CD4-positive, alpha-beta T cell treated with Interleukin-10 for 1 hour (primary cell): ENCODE measurements at places on chromosomes 4 and X.
A peak's percentile ranks its signal among the peaks of the same experiment; 100 is the strongest.

DNA sequence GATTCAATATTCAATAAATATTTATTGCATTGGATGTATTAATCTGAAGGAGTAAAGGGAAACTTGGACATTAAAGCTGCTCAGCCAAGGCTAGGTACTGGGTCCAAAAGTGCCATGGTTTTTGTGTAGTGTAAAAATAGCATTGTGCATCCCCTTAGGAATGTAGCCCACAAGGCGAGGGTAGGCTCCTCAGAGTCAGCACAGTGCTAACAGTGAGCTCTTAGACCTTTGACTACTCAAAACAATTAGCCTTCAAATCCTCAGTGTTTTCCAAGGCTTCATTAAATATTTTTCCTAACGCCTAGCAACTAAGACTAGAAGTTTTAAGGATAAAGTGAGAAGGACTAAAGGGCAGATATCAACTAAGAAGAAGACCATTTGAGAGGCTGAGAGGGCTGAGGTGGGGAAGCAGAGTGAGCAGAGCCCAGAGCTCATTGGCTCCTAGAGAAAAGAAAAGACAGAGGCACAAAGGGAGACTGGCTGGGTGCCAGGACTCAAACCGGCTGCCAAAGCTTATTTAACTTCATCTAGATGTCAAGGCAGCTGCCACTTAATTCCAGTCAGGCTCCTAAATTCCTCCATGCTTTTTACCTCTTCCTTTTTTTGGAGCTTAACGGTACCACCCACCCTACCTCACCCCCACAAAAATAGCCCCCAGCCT is 17.0 kb downstream of the PRKG2 start:
- no peak for DNase-seq

- DNase-seq: no peak
Observed at GRCh38 chr4:85901500-85901899, 426.6 kb downstream of the ARHGAP24 start.

- peak; percentile 62 for DNase-seq
Observed at GRCh38 chrX:71178908-71179307, 34.3 kb downstream of the NLGN3 start.

GRCh38 chr4:102734116-102734515 is 26.7 kb downstream of the MANBA start:
- no peak for DNase-seq

DNA sequence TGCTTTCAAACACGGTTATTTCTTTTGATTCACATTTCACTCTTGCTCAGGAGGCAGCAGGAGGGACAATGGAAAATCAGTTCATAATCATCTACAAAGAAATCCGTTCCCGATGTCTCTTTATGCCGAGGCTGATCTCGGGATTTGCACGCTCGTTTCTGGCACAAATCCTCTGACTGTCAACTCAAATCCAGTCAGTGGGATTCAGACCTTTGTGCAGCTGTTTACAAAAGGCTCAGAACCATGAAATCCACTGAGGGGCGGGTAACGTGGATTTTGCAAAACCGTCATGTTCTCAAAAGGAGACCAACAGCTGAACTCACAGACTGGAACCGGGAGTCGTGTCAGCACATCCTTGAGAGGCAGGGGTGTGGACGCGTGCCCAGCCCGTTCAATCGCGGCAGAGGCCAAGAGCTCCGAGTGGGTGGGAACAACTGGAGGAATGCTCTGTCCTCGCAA is 46.4 kb downstream of the ACOX3 start:
- no peak for DNase-seq

GRCh38 chr4:120765260-120765680 is 157.3 kb downstream of the PRDM5 start:
- no peak for DNase-seq

- no peak for DNase-seq
Observed at GRCh38 chr4:2449511-2450392, 19.2 kb upstream of the RNF4 start.

- no peak for DNase-seq
Observed at GRCh38 chr4:78596111-78596742, 44.7 kb downstream of the ANXA3 start.

DNA sequence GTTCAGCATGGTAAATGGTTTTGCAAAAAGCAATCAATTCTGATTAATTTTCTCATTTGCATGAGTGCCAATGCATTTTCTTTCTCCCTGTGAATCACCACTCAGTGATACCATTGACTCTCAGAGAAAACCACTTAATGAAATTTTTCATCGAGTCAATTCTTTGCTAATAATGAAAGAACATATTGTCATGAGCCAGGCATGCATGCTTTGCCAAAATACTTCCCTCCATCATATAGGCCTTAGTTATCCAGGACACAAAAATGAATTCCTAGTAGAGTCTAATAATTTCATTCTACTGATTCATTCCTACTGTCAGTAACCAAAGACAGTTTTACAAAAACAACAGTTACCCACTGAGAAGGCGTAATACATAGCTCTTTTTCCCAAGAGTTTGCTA is 680.0 kb downstream of the TRIML1 start:
- DNase-seq: no peak

GRCh38 chr4:81712714-81713113 is 241.0 kb upstream of the RASGEF1B start:
- no peak for DNase-seq

- no peak for DNase-seq
Observed at GRCh38 chr4:52057196-52057595, 6.1 kb downstream of the SPATA18 start.

DNA sequence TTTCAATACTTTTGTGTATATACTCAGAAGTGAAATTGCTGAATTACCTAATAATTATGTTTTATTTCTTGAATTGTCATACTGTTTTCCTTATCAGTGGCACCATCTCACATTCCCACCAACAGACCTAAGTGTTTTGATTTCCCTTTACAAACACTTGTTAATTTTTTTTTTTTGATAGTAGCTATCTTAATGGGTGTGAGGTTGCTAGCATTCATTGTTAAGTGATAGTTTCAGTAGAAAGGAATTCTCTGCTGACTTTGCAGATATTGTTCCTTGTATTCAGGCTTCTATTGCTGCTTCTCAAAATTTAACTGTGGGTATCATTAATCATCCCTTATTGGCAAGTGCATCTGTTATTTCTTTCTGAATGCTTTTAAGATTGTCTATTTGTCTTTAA is 927.5 kb upstream of the SLIT2 start:
- no peak for DNase-seq

- no peak for DNase-seq
Observed at GRCh38 chrX:17747692-17748091, 10.4 kb downstream of the SCML1 start.

- no peak for DNase-seq
Observed at GRCh38 chrX:104427073-104427472, 138.9 kb upstream of the IL1RAPL2 start.

GRCh38 chrX:9538544-9539045 is 73.7 kb downstream of the TBL1X start:
- DNase-seq: no peak

GRCh38 chr4:41267997-41268396 is 11.3 kb downstream of the UCHL1 start:
- no peak for DNase-seq

GRCh38 chrX:20434986-20435385 is 168.3 kb upstream of the RPS6KA3 start:
- DNase-seq: no peak

- no peak for DNase-seq
Observed at GRCh38 chr4:24877868-24878635, 34.8 kb downstream of the CCDC149 start.

DNA sequence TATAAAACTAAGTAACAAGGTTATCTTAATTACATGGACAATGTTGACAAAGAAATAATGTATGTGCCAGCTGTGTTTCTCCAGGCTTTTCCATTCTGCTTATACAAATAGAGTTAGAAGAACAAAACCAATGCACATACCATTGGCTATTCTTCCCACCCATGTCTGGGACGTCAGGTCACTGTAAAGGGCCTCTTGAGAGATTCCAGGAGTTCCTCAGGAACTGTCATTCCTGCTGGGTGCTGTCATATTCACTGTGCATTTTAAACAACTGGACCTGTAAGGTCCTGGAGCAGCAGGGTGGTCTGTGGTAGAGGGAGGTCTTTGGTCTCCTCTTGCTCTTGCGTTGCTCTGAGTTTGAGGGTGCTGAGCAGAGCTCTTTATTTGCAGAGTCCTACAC is 74.6 kb upstream of the AP1S2 start:
- no peak for DNase-seq

DNA sequence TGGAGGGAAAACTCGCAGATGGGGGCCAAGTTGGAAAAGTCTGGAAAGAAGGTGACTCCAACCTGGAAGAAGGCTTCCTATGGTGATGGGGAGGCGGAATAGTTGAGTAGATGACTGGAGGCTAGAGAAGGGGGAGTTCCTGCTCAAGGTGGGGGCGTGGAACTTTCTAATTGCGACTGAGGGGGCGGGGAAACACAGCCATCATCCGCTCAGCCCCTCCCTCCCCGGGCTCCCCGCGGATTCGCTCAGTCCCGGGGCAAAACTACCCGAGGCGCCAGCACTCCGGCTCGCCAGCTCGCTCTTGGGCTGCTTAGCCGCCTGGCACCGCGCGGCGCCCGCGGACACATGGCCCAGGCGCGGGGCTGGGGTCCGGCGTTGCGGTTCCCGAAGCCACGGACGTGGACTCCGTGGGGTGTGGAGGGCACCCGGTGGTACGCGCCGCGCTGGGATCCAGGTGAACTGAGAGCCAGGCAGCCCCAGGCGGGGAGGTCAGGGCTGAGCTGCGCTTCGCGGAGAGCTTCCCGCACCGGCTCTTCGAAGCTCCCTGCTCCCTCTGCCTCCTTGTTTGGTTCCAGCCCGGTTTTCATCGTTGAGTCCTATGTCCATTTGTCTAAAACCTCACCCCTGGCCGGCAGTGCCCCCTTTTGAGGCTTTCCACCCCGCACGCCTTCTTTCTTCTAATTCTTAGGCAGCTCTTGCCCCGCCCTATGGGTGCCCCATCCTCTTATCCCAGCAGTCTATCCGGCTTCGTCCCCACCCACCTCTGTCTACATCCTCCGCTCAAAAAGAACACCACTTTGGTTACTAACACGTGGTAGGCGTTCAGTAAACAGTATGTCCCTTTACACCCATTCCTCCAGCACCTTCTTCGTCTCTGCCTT is 38.9 kb downstream of the STARD8 start:
- peak; percentile 14 for DNase-seq

- no peak for DNase-seq
Observed at GRCh38 chr4:137543198-137543597, 10.9 kb upstream of the PCDH18 start.

- DNase-seq: no peak
Observed at GRCh38 chrX:134692990-134693389, 34.7 kb upstream of the PLAC1 start.

DNA sequence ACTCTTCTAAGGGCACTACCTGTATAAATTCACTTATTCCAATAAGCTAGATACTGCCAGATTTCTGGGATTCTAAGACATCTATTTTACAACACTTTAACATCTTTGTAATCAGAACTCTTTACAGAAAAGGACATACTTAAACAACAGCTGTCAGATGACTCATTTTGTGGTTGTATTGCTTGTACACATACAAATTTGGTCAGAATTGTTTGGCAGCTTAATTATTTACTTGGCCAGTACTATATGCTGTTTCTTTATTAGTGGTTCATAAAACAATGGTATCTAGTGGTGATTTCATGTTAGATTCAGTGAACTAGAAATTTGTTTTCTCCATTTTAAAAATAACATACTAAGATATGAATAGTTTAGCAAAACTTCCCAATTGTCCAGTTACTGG is 27.2 kb downstream of the PALLD start:
- no peak for DNase-seq

DNA sequence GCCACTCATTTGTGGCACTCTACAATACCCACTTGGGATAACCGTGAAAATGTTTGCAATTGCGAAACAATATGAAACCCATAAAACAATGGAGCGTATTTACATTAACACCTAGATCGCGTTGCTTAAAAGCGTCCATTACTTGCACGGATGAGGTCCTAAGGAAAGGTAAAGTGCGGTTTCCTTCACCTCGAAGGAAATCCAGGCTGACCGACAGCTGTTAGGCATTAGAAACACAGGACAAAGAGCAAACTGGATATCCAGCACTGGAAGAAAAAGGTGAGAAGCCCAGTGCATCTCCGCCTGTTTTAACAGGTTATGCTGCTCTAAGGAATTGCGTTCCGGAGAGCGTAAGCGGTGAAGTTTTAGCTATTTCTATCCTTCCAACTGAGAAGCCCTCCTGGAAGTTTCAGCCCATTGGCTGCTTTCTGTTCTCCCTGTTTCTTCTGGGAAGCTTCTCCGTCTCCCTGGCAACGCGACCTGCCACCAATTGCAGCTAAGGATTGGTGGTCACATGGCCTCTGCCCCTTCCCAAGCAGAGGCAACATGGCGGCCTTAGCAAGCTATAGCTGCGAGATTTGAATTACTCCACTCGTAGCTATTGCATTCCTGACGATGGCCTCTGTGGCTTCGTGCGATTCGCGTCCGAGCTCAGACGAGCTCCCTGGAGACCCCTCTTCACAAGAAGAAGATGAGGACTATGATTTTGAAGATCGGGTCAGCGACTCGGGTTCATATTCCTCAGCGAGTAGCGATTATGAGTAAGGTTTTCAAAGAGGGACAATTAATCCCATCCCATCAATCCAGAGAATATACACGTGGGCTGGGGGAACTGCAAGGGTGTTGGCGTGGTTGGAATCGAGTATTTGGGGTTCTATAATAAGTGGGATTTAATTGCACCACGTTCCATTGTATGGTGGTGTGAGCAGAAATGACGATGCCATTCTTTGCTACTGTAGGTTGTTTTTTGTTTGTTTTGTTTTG is at the start of gene INTU:
Gene INTU, plus strand, starts transcription at position 538 of the 984 bp plus-strand sequence. Its CDS starts 78 bp downstream, at position 616.
- peak; percentile 27 for DNase-seq

DNA sequence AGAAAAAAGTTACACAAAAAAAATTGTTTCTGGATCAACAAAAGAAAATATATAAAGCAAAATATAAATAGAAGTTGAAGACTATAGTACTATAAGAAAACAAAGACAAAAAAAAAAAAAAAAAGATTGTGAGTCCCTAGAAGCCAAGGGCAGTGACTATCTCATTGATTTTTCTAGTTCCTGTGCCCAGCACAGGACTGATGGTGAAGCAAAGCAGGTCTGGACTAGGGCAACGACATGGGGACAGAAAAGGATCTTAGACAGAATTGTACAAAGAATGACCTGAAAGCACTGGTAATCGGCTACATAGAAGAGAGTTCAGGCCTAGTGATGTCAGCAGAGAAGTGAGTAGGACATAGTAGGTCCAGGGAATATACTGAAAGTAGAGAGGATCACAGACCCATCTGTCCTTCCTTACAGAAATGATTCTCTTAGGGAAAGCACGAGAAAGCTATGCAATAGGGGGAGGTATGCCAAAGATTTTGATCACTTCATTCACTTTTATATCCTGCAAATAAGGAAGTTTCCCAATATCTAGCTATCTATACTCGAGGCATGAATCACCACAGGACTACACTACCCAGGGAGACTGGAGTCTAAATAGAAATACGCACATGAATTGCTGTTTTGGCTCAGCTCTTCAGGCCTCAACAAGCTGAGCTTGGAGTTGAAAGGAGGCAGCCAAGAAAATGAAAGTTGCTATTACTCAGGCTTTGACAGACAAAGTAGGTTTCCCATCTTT is 230.9 kb upstream of the GPC4 start:
- DNase-seq: no peak
